ENCODE measurements at places on chromosomes 1 and 21. TPM values are rescaled to one million over a fixed set of nuclear protein-coding genes. Genes with fewer than 3 reads are reported as not detected.

SLC45A1 gene
- total RNA-seq, result 0.62 TPM

GRCh38 chr1:40519517-40519916, 10.9 kb downstream of the EXO5 start:
- no peak for DNase-seq

DNA sequence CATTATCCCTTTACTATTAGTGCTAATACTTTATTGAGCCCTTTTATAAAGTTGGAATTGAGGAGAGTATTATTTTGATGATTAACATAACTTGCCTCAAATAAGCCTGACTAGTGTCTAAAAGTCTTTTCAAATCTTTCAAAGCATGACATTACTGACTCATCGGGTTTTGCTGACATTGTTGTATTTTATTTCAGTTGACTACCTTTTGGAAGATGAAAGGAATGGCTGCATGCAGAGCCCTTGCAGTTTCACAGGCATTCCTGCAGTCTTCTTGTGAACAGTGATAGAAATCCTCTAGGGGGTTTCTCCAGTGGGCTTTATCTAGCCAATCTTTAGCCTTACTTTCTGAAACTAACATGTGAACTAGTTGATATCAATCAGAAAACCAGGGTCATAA, 43.0 kb upstream of the TMEM61 start:
- no peak for DNase-seq

DNA sequence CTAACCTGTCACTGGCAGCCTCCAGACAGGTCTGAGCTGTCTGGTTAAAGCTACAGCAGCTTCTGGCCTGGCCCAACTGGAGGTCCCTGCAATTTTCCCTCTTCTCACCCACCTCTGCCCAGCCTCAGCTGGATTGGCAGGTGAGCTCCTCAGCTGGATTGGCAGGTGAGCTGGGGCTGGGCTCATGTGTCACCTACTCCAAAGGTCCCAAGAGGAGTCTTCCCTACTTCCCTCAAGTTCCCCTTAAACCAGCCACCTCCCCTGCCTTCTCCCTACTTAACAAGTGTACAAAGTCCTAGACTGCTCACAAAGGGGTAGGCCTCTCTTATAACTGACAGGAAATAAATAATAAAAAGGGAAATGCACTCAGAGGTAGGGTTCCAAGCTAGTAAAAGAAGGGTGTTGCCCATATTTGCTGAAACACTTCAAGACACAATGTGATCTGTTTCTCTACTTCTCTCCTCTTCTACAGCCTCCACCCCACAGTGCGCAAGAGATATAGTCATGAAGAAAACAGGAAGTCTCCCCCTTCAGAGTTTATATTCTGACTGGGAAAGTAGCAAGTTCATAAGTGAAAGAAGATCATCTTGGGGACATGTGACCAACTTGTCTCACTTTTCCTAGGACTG, at the start of gene GPA33:
GPA33 (minus strand) TSS at position 64 of the 629 bp plus-strand sequence. CDS start 90 bp downstream, outside the sequence.
- no peak for DNase-seq

DNA sequence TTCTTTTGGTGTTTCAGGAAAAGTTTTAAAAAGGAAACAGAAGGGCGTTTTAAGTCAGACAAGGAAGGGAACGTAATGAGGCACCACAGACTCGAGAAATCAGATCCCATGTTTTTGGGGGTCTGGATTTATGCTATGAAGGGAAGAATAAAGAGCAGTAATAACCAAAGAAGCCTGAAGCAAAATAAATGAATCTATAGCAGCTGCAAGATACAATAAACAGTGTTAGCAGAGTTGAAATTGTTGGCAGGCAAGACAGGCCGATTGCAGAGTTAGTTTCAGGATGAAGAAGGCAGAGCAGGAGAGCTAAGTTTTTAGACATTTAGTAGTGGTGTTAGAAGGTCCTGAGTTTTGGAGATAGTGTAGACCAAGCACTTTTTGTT, 425 bp downstream of the DDR2 start:
- DNase-seq, result no peak

SMCP gene
- total RNA-seq, result not detected

- DNase-seq, result no peak
Observed at GRCh38 chr21:36178349-36178748, 21.7 kb downstream of the DOP1B start.

GRCh38 chr1:211183747-211184313, 49.9 kb upstream of the KCNH1 start:
- DNase-seq, result no peak

DNA sequence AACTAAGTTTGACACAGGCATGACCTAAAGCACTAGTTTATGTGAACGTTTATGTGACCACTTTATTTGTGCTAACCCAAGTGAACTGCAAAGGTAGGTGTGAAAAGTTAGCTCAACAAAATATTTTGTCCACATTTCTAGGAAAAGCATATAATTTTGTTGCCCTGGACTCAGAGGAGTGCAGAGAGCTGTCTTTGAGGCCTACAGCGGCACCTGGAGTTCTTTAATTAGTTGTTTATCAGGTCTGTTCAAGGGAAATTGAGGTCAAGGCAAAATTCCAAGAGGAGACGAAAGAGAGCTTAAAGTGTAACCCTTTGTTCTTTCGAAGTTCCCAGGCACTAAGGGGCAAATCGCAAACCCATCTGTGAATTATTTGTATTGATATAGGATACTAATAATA, 1.3 kb downstream of the GIPC2 start:
- no peak for DNase-seq

DNA sequence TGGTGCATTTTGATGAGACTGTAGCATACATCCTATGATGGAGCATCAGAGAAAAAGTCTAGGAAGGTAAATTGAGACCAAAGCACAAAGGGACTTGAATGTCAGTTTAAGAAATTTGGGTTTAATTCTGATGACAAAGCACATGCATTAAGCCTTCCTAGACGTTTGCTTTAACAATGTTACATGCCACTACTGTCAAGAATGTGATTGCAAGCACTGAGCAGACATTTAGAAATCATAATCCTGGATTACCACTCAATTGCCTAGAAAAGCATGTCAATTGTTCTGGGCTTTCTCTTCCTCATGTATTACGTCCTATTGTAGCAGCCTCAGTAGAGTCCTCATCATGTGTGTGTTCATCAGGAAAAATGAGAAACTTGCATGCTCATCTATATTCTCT, 117.1 kb downstream of the ZNF281 start:
- no peak for DNase-seq

GRCh38 chr1:227916655-227917054, 31.1 kb downstream of the WNT9A start:
- DNase-seq, result no peak

DNA sequence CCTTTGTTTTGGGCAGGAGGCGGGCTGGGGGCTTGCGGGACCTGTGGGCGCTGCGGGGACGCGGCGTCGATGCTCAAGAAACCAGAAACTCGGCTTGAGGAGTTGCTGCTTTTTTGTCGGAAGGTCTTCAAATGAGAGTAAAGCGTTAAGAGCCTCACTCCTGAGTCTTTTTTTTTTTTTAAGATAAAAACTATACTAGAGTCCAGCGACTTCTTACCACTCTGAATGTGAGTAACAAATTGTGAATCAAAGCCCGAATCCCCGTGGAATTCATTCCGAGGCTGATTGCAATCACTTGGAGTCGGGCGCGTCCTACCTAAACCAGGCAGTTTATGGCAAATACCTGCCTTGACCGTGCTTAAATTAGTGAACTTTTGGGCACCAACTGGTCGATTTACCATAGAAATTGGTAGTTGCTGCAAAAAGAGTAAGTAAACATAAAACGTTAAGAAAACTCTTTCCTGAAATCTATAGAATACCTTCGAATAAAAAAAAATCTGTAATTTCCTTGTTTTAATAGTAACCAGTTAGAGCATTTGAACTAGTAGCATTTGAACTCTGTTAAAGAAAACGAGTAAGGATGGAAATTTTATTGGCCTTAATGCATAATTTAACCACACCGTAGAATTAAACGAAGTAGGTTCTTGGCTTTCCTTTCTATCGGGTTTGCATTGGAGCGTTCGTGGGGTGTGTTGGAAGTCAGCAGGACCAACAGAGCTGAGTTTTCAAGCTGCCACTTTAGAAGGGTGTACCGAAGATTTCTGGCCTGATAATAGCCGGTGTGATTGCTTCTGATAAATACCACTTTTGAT, 769 bp downstream of the GPSM2 start:
- DNase-seq, result no peak

CRYBG2 gene
- 1.4 TPM for total RNA-seq

GRCh38 chr1:204854286-204854685, 16.4 kb upstream of the NFASC start:
- no peak for DNase-seq

DNA sequence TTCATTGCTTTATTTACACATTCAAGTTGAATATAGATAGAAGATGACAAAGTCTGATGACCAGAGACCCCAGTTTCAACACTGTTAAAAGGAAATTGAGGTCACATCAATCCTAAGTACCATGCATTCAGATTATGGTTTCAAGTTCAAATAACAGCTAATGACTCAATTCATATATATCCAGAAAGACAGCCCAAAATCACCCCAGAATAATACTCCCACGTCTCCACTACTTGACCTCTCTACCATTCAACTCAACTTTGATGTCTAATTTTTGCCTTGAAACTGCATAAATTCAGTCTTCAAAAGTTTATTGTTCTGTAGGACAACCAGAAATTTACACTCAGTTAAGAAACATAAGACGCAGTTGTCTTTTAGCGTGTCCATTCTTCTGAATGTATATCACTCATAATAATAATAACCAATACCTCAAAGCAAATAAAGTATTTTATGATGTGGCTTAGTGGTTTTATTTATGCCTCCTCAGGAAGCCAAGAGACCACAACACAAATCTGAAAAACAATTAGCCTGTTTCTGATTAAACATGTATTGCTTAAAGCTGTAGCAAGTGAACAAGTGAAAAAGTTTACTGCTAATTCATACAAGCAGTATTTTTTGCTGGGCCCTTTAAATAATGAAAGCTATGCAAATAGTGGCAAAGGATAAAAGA, 569.0 kb downstream of the LTN1 start:
- DNase-seq, result no peak

DNA sequence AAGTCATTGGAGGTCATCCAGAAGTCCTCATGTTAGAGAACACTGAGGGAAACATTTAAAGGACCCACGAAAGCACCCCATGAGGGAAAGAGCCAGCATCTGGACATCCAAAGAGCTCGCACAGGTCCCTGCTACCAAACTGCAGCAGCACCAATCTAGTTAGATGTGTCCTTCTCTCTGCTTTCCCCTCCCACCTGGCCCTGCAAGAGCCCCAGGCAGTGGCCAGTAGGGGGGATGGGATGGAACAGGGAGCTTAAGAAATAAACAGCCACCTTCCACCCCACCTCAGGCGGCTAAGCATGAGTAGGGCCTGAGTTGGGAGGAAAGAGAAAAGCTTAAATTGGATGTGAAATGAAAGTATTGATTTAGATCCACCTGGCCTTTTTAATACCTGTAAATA, 175.9 kb upstream of the KCND3 start:
- DNase-seq, result no peak

CYYR1 gene
- total RNA-seq, result 88.6 TPM

GRCh38 chr1:55707196-55707595, 492.0 kb upstream of the USP24 start:
- DNase-seq, result no peak

ANKRD65 gene
- total RNA-seq, result 0.31 TPM

- no peak for DNase-seq
Observed at GRCh38 chr21:44408226-44408625, 47.1 kb upstream of the LRRC3 start.

TGFB2 gene
- 0.62 TPM for total RNA-seq

GRCh38 chr1:224894915-224895314, 34.6 kb upstream of the DNAH14 start:
- DNase-seq, result no peak

- DNase-seq, result no peak
Observed at GRCh38 chr1:19512545-19512944, 27.2 kb upstream of the CAPZB start.

CDC42BPA gene
- total RNA-seq, result 41.4 TPM

NR5A2 gene
- 7.0 TPM for total RNA-seq

GRCh38 chr1:48870596-48870995, 93.9 kb upstream of the BEND5 start:
- DNase-seq, result no peak

- no peak for DNase-seq
Observed at GRCh38 chr1:170068923-170069322, 5.6 kb downstream of the KIFAP3 start.

DNA sequence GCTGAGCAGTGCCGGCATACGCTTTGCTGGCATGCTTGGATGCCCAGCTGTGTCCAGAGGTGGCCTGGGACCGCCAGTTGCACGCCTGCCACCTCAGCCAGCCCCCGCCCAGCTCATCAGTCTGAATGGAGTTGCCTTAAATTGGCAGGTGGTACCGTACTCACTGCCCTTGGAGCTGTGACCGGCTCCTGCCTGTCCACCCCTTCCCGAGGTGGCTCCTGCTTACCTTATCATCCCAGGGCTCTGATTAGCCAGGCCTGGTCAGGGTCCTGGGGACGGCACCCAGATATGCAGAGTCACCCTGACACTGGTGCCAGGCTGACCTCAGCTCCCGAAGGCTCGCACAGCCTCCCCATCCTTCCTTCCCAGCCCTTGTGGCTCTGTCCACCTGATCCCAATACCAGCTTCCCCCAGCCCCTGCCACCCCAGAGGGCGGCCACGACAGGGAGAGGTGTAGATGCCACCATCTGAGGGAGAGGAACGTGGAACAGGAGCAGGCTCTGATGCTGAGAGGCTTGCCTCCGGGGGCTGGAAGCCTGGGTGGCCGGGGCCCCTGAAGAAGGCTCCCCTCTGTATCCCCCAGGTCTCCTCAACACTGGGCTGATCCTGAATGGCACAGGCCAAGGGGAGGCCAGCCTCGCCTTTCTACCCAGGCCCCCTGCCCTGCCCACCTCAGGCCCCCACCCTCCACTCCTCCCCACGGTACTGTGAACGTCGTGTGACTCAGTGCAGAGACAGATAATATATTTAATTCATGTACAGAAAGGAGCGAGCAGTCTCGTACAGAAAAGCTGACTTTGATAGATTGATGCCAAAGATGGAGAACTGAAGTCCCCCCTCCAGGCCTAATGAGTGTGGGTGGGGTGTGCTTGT, 27.8 kb downstream of the CDK18 start:
- DNase-seq, result no peak

DNA sequence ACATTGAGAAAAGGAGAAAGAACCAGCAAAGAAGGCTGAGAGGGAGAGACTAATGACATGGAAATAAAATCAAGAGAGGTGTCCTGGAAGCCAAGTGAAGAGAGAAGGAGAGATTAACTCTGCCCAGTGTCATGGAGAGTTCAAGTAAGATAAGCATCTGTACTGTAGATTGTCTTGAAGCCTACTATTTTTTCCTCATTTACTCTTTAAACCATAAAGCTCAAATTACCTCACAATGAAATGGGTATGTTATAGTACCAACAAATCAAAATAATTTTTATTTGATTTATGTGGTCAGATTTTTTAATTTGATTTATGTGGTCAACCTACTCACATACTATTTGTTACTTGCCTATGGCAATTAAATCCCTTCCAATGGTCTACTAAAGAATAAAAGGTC, 5.2 kb upstream of the PALMD start:
- DNase-seq, result no peak

DNA sequence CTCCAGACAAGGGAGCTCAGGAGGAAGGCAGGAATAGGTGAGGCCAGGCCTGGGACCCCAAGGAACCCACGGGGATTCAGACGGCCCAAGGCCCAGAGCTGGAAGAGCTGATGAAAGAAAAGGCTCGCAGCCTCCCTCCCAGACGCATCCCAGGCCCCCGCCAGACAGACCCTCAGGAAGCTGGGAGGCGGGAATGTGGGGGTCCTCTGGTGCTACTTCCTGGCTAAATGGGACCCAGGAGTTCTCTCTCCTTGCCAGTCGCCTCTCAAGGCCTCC, 430 bp downstream of the FBXO2 start:
- no peak for DNase-seq

CASZ1 gene
- total RNA-seq, result 6.3 TPM

HNRNPR gene
- 146 TPM for total RNA-seq
